ENCODE measurements at places on chromosomes 6 and 20.

GRCh38 chr6:113755449-113756289 is 101.5 kb upstream of the MARCKS start:
- no peak for DNase-seq

GRCh38 chr6:165684333-165684732 is 21.3 kb upstream of the PDE10A start:
- DNase-seq = no peak

- DNase-seq = peak; percentile 95
Observed at GRCh38 chr6:158057213-158057987, 75.7 kb downstream of the SYNJ2 start.

DNA sequence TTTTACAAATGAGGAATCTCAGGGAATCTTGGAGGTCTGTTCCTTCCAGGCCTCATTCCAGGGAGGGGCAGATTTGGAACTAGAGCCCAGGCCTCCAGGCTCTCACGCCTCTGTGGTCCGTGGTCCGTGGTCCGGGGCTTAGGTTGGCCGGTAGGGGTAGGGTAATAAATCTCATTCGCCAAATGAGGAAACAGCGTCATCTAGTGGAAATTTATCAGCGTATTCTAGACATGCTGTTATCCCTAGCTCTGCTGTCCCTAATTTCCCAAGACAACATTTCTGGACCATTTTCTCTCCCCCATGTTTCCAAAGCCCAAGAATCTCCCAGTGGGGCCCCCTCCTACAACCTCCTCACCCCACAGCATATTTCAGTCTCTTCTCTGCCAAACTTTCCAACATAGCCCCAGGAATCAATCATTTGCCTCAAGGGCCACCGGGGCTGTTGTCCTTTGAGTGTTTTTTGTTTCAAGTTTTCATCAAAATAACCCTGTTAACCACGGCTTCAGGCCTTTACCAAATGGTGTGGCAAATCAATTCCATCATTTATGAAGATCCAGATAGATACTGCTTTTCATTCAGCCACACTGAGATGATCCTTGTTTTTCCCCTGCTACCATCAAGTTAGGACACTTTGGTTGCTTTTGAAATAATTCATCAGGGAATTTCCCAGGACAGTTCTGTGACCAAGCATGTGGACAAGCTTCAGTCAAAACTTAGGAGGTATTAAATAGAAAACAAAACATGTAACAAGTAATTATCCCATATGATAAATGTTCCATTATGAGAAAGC is 126.8 kb downstream of the ALDH8A1 start:
- peak; percentile 96 for DNase-seq

- DNase-seq = peak; percentile 49
Observed at GRCh38 chr20:41137614-41138474, 501 bp downstream of the PLCG1 start.

DNA sequence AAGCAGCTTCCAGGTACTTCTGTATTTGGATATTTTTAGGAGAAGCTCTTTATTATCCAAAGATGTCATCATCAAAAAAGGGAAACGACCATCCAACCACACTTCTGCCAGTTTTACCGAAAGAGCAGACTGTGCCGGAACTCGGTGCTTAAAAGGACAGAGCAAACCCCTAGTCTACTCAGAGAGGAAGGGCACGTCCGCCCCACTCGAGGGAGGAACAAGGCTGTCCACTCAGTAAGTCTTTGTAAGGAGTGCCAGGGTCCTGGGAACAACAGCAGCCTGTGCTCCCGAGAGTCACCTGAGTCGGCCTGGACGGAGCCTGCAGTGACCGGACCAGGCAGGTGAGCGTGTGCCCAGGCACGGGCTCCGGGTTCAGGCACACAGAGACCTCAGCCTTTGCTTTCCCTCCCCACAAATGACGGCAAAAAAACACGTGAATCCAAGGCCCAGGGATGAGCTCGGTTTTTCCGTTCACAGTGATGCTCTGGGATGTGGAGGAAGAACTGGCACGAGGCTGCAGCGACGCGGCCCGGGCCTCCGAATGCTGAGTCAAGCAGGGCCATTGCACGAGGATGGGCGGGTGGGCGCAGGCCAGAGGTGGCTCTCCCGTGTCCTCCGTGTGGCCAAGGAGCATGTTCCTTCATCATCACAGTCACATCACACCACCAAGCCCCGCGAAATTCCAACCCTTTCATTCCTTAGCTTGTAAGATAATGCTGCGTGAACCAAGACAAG is 17.4 kb upstream of the SLCO4A1 start:
- no peak for DNase-seq

GRCh38 chr20:59748619-59749191 is 144.4 kb downstream of the PHACTR3 start:
- DNase-seq = peak; percentile 57

- peak; percentile 78 for DNase-seq
Observed at GRCh38 chr20:6081236-6081635, 27.4 kb upstream of the LRRN4 start.

- no peak for DNase-seq
Observed at GRCh38 chr6:109655761-109656262, 35.2 kb downstream of the AK9 start.

GRCh38 chr6:144279484-144280150 is 5.5 kb upstream of the UTRN start:
- DNase-seq = no peak

DNA sequence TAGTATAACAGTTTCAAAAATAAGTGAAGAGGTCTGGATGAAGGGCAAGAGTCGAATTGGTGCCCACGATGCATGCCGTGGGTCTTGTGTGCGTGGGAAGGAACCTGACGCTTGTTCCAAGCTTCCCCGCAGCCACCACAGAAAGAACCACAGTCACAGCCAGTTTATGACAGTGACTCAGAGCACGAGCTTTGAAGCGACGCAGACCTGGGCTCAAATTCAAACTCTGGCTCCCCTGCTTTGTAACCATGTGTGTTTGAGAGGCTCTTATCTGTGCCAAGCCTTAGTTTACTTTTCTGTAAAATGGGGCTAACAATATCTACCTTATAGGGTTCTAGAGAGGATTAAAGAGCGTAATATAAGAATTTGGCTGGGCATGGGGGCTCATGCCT is 65.5 kb downstream of the SYNJ2 start:
- DNase-seq = no peak

GRCh38 chr6:6870921-6871320 is 236.8 kb upstream of the RREB1 start:
- no peak for DNase-seq

DNA sequence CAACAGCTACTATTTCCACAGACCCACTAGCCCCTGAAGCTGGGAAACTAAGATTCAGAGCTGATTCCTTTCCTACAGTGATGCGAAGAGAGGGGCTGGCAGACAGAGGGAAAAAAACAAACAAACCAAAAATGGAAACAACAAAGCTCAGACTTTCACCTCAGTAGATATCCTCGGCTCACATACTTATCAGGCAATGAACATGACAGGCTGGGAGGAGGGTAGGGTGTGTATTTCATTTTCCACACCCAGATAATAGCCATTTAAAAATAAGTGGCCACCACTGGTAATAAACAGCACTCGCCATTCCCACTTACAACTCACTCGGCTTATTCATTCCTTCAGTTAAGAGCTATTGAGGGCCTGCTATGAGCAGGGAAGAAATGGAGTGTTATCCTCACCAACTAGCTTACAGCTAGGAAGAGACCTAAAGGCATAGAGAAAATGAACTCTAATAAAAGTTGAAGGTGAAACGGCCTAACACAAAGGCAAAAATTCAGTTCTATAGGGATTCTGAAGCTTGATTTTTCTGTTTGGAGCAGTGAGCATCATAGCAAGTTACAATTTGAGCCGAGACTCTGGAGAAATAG is 32.0 kb upstream of the SPTLC3 start:
- no peak for DNase-seq

- DNase-seq = no peak
Observed at GRCh38 chr6:34445313-34445860, 19.5 kb upstream of the RPS10 start.

- no peak for DNase-seq
Observed at GRCh38 chr6:25167961-25168360, 111.2 kb upstream of the CARMIL1 start.

DNA sequence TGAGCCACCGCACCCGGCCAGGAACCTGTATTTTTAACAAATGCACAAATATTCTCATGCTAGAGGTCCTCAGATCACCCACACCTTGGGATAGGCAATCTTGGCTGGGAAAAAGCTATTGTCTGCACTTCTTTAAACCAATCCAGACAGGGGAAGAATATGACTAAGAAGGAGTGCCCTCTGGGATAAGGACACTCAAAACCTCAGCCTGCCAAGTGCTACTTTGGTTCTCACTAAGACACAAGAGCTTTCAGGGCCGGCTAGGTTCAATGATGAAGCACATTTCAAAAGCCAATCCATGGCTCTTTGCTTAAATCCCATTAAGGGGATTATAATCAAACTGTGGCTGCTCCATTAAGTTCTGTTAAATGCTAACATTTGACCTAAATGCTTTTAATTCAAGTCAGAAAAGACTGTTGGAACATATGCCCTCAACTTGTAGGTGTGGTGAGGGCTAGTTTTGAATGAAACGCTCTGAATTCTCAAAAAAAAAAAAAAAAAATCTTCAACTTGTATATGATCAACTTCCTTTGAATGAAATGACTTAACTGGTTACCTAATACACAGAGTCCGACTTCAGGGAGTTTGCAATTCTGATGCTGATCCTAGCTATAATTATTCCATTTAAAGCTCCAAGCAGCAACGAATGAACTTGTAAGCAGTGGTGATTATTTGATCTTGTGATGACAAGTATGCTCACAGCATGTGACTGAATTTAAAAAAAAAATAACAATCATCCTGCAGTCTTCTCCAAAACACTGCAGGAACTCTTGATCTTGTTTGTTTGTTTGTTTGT is 56.6 kb downstream of the SLC23A2 start:
- DNase-seq = peak; percentile 64

DNA sequence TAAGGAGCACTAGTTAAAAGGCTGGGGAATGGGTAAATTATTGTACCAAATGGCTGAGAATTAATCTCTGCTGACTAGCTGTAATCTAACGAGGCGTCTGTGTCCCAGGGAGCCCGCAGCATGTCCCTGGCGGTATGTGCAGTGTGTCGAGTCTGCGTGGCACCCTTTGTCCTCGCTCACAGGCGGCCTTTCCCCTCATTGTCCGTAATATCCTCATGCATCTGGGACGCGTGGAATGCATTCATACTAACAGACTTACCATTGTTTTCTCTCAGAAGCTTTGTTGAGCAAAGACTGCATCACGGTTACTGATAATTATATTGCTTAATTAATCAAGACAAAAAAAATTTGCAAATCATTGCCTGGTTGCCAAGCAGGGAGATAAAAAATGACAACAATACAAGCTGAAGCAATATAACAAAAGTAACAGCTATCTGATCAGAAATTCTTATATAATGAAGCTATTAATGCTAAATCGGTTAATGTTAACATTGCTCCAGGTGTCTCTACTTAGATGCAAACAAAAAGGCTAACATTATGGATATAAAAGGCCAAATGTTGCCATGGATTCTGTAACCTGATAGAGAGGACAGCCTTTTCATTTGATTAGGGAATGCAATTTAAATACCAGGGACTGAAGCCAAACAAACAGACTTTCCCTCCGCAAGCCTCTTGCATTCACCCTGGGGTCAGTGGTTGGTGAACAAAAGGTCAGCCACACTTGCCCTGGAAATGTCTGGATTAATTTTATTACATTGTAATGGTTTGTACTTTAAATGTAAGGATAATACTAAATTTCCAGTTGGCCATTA is 124.8 kb downstream of the INSM1 start:
- DNase-seq = no peak

GRCh38 chr6:3247255-3248146 is 11.2 kb upstream of the PSMG4 start:
- peak; percentile 61 for DNase-seq

- DNase-seq = peak; percentile 76
Observed at GRCh38 chr6:154488802-154489437, 21.6 kb downstream of the CNKSR3 start.

DNA sequence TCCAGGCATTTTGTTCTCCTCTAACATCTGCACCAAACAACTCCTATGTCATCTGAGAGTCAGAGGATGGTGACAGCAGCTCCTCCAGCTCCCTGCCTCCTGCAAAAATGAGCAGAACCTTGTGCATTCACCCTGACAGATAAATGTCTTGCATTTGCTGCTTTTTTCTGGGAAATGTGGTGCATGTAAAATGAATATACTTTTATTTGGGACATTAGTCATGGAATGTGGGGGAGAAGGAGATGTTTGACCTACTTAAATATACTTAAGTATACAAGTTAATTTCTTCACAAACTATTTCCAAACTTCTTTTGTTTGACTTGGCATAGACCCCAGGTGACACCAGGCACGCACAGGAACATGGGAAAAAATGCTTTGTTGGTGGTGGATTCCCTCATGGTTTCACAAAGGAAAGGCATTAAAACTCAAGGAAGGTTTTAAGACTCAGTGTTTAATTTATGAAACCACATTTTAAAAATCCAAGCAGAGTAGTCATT is 181.8 kb upstream of the MCHR2 start:
- DNase-seq = peak; percentile 88

- DNase-seq = no peak
Observed at GRCh38 chr6:16749516-16750485, 11.5 kb downstream of the ATXN1 start.

GRCh38 chr6:16964553-16965499 is 137.0 kb upstream of the STMND1 start:
- peak; percentile 78 for DNase-seq

GRCh38 chr20:4726710-4727397 is 5.1 kb downstream of the PRND start:
- peak; percentile 42 for DNase-seq

DNA sequence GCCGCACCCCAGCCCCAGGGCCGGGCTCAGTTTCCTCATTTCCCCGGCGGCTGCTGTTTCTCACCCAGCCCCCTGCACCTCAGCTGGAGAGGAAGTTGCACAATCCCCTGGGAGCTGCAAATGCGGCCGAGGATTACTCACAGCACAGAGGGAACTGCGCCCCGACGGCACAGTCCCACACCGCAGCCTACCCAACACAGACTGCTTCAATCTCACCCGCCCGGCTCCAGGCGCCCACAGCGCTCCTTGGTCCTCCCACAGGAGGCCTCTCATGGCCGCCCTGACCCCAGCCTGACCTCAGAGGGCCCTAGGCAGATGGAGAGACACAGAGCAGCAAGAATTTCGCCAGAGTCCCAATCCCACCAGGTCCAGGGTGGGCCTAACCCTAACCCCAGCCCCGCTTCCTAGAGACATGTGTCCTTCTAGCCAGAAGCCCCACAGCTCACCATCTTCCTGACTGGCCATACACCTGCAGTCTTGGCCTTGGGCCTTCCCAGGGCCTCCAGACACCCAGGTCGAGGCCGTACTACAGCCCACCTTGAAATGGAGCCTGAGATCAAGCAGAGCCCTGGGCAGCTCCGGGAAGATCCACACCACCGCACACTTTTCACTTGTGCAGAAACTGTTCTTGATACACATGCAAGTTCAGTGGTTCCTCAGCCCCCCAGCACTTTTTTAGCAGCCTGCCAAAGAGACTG is 11.7 kb downstream of the TFEB start:
- peak; percentile 78 for DNase-seq

- peak; percentile 38 for DNase-seq
Observed at GRCh38 chr20:46963758-46964617, 69.3 kb downstream of the EYA2 start.

GRCh38 chr6:20811109-20811761 is 277.0 kb downstream of the CDKAL1 start:
- DNase-seq = peak; percentile 99

- peak; percentile 77 for DNase-seq
Observed at GRCh38 chr6:7671581-7671980, 54.3 kb upstream of the BMP6 start.

All from fibroblast of the aortic adventitia (primary cell).